ENCODE measurements at places on chromosomes 4 and X.

DNA sequence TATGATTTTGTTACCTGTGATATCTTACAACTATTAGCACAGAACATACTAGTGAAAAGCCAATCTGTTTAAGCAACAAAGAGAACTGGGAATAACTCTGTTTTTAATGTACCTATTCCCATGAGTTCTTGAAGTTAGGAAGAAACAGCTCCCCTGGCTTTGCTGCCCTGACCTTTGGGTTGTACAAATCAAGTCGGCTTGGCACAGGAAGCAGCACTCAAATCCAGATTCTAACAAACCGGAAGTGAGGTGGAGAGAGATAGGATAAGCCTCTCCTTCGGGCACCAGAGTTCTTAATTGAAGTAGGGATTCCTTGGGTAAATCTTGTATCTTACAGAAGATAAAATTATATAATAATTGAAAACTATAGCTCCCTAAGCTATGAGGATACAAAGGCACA is 144.8 kb upstream of the CPEB2 start:
- DNase-seq: no peak

DNA sequence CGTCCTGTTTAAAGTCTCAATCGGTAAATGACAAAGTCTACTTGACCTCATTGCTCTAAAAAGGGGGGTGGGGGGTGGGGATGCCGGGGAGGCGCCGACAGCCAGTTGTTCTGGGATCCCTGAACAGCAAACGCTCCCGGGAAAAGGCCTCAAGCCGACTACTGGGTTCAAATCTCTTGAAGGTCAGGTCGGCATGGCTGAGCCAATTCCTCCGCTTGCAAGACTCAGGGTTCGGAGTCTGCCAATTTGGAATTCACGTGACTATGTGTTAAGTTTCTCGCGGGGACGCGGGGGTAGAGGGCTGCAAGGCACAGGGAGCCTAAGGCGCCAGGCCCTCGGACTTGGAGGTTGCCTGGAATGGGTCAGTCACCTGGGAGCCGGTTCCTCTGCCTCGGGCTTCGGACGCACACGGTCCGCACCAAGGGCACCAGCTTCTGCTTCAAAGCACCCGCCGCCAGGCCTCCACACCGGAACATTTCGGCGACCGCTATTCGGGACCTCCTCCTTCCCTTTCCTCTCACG is 399 bp downstream of the AIFM1 start:
- no peak for DNase-seq

- no peak for DNase-seq
Measured at GRCh38 chr4:137800861-137801260, 268.6 kb upstream of the PCDH18 start.

- no peak for DNase-seq
Measured at GRCh38 chr4:151043803-151044515, 28.9 kb upstream of the LRBA start.

DNA sequence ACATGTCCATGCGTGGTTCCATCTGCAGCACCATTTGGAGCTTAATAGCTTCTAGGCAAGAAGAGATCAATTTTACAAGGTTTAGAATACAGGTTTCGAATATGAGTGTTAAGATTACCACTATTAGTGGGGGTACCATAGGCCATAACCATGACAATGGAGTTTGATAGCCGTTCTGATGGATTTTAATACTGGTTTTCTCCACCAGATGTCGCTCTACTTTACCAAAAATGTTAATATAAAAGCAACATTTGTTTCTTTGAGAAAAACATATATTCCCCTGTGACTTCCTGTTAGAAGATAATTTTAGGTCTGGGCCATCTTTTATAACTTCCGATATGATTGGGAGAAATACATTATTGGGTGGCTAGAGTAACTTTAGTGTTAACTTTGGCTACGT is 499.7 kb upstream of the POU3F4 start:
- DNase-seq: no peak

DNA sequence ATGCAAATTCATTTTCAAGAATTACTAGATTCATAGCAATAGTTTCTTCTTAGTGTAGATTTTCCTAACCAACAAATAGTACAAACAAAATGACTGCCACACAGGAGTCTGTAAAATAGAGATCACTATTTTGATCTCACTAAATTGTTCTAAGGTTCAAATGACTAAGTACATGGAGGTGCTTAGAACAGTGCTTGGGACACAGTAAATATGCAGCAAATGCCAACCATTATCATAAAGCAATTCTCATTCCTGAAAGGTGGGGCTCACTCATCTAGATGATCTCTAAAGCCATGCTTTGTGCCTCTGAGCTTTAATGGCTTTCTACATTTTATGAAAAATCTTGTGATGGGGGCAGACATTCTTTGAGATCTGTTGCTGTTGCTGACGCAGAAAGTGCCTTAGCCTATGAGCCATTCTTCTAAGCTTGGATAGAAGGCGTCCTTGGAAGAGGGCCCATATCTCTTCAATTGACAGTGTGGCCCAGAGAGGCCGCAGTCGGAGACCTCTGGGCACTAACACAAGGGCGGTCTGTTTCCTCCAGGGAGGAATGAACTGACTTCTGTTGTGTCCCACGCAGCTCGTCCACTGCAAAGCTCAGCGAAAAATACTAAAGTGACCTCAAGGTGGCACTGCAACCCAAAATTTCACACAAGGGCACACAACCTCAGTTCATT is 23.5 kb downstream of the TLR10 start:
- DNase-seq: peak; percentile 71

DNA sequence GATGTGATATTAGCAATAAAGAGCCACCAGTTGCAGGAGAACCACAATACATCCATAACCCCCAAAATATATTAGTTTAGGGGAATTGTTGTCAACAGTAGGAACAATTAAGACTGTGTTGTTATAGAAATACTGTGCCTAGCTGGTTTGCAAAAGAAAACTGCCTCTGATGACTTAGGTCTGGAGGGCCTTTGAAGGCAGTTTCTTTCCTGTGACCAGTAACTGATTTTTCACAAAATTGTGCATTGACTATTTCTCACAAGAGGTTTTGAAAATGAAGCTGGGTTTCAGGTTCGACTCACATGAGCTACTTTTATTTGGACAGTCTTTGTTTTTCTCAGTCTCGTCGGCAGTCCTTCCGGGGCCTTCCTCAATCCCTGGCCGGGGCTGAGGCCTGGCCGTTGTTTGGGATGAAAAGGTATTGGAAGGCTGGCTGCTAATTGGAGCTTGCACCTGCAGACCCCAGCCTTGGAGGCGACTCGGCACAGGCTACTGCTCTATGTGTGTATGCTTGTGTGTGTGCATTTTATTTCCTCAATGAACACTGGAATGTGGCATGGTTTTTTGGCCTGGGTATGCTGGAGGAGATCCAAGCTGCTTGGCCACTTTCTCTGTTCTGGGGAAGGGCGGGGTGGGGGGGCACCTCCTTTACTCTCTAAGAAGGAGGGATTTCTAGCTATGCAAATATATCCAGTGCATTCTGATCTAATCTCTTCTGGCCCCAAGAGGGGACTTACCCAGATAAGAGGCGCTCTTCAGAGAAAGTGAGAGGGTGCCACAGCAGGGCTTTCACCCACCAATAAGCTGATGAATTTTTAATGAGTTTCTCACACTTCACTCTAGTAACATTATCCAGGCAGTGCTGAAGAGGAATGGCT is 49.5 kb upstream of the LNX1 start:
- no peak for DNase-seq
